ENCODE measurements at places on chromosomes 6 and 20.

GRCh38 chr6:3575166-3575565 lies 118.3 kb upstream of the SLC22A23 start:
- DNase-seq, result no peak

DNA sequence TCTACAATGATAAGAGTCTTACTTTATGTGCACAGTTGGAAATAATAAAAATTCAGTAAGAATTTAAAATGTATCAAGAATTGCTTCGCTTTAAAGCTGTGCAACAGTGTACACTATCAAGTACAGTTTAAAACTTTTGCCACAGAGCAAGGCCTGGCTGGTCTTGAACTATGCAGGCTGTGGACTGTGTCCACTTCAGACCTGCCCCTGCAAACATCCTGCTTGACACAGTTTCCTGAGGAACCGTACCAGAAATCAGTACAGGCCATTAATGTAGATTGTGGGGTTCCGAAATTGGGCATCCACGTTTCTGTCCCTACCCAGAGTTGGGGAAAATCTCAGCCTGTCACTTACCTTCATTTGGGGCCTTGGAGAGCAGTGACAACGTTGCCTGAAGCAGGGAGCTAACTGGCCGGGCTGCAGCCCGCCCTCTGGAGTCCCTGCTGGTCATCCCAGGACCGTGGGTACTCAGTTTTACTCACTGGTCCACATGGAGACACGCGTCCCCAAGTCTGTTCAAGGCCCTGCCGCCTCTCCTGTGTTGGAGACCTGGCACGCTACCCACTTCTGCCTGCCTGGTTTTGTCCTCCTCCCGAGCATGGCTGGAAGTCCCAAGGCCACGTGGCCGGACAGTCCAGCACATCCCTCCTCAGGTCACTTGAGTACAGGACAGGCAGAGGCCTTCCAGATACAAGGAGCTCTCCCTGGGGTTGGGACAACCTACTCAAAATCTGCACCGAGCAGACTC lies 8.4 kb downstream of the NINL start:
- no peak for DNase-seq

- DNase-seq, result peak; percentile 27
These were observed 37.4 kb upstream of the SLC9A8 start for GRCh38 chr20:49775229-49775693.

- DNase-seq, result no peak
These were observed 695.9 kb downstream of the EPHA7 start for GRCh38 chr6:92723390-92723931.

DNA sequence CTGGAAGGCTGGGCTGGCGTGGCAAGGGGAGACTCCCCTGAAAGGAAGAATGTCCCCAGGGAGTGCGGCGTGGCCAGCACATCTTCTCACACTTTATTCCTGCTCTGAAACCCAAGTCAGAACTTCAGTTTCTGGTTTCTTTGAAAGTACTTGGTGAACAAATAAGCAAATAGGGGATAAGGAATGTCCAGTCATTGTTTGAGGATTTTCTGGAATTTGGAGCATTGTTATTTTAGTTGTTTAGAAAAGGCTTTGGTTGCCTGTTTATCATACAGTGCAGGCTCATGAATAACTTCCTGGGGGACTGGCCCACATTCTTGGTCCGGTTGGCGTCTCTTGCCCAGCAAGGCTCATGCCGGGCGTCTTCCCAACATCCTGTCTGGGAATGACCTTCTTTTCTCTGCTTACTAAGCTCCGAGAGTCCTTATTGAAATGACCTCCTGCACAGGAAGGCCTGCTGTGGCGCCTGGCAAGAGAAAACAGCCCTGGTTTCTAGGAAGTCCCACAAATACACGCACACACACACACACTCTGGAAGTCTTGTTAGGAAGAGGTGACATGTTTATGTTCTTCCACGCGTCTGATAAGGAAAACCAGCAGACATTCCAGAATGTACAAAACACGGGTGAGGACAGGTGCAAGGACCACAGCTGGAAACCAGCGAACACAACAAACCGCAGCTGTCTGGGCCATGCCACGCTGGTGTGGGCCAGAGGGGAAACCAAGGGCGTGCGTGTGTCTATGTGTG lies 71.9 kb downstream of the TMEM170B start:
- DNase-seq, result no peak

- DNase-seq, result no peak
These were observed 584 bp downstream of the KIF13A start for GRCh38 chr6:17986656-17987446.

GRCh38 chr6:22029171-22029570 lies 267.7 kb downstream of the PRL start:
- no peak for DNase-seq

- DNase-seq, result no peak
These were observed 18.4 kb upstream of the HLA-G start for GRCh38 chr6:29809249-29809648.

DNA sequence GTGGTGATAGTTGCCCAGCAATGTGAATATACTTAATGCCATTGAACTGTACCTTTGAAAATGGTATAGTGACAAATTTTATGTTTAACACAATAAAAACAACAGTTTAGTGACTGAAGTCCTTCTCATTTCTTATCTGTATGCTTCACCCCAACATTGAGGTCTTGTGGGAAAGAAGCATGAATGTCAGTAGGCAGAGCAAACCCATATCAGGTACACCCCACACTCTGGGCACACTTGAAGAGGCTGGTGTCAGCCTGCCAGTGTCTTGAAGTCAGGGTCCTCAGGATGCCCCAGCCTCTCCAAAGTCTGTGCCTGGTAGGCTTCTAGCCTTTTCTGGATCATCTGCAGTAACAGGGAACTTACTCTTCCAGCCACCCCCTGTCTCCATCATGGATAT lies 51.2 kb downstream of the CD164 start:
- DNase-seq, result no peak

GRCh38 chr6:100379386-100379785 lies 85.3 kb downstream of the SIM1 start:
- no peak for DNase-seq

GRCh38 chr20:40438161-40438830 lies 250.7 kb downstream of the MAFB start:
- DNase-seq, result no peak

DNA sequence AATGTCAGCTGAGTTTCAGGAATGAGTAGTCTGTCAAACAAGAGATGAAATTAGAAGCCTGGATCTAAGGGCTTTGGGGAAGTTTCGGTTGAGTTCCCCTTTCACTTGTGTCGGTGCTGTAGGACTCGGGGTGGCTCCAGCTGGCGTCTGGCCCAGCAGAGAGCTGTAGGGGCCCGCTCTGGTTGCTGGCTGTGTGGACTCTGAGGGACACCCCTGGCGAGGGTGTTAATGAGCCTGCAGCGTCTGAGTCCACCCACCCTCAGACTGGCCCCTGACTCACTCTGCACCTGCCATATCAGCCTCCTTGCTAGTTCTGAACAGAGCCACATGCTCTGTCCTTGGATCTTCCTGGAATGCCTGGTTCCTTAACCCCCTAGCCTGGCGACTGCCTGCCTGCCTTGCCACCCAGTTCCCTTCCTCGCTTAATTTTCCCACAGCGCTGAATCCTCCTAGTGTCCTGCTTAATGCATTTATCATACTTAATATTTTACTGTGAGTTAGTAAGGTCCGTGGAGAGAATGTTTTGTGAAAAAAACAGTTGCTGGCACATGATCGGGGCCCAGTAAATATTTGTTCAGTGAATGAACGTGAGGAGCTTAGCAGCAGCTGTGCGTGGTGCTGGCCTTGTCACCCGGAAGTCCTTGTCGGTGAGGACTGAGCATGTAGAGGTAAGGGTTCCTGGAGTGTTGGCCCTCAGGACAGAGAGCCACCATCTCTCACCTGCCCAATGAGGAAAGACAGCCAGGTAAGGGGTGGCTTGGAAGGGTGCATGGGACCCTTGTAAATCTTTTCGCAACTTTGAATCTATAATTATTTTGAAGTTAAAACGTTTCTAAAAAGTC lies 1.6 kb downstream of the DNAJC5 start:
- DNase-seq, result peak; percentile 80

GRCh38 chr6:139355172-139355571 lies 19.3 kb downstream of the CITED2 start:
- DNase-seq, result no peak
